ENCODE measurements at places on chromosomes 11 and 22.

- no peak for DNase-seq
These were observed 61.3 kb upstream of the CLNS1A start for GRCh38 chr11:77698896-77699295.

DNA sequence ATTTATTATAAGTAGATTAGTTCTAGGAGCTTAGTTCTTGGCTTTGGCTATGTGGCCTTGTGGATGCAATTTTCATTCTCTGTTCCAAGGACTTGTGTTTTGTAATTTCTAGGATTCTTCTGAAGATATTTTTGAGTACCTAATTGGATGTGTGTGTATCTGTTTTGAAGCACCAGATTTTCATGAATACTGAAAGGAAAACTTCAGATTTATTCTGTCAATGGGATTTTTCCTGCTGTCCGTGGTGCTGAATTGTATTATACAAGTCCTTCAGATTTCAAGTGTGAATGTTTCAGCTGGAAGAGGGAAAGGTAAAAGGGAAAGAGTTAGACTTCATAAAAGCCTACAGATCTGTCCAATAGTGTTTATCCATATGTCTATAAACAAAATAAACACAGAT, 18.2 kb upstream of the SYN3 start:
- no peak for DNase-seq

DNA sequence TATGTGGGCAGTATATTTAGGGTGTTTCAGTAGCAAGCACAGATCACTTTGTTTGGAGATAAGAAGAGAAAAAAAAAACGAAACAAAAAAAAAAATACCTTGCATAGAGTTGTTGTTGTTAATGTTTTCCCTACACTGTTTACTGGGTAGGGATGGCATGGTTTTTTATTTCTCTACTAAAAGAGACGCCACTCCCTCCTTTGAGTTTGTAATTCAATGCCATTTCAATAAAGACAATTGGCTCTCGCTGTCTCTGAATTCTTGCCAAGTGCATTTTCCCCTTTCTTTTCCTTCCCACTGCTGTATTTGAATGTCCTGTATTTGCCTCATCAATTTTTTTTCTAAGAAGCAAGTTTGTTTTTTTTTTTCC, 213.9 kb upstream of the UBASH3B start:
- DNase-seq, result no peak

- no peak for DNase-seq
These were observed 22.0 kb upstream of the CTSC start for GRCh38 chr11:88359541-88359940.

DNA sequence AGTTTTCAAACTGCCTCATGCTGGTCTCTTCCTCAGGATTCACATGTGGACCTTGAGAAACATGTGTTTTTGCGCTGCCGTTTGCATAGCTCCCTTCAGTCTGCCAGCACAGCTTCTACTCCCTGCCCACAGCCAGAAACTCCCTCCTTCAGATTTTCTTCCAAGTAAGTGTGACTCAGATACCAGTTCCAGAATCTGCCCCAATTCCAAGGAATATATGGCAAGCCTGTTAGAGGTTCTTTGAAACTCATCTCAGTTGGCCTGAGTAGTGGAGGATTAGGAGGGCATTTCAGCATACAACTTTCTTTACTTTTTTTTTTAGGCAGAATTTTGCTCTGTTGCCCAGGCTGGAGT, 67.1 kb downstream of the SNX19 start:
- DNase-seq, result no peak

DNA sequence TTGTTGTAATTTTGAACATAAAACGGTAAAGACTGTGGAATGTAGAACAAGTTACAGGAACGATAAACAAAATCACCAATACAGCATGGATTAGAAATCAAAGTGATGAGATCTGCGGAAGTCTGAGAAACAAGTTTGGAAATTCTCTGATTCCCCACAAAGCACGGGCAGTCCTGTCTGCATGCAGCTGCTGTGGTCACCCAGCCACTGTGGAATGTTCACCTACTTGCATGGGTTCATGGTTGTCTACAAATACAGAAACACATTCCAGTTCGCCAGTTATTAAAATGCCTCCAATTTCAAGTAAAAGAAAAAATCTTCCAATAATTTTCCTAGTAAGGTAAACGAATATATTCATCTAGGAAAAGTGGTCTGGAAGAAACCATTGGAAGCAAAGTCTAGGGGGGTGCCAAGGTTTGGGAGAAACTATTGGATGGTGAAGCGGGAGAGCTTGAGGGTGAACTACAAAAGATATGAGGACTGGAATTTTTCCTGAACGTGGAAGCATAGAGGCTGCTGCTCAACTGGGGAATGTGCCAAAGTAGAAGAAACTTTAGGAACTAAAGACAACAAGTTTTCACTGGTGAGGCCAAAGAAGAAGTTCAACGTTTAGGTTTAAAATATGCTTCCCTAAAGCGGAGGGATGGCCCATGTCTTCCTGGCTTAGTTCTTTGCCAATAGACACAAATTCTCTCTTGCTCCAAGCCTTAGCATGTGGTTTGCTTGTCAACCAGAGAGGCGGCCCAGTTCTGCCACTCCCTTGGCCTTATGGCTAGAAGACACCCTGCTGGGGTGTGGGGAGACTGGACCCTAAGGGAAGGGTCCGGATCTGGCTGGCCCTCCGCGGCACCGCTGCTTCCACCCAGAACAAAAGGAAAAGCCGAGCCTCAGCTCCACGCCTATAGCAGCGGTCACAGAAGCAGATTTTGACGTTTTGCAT, 70.2 kb downstream of the CTTN start:
- no peak for DNase-seq

DNA sequence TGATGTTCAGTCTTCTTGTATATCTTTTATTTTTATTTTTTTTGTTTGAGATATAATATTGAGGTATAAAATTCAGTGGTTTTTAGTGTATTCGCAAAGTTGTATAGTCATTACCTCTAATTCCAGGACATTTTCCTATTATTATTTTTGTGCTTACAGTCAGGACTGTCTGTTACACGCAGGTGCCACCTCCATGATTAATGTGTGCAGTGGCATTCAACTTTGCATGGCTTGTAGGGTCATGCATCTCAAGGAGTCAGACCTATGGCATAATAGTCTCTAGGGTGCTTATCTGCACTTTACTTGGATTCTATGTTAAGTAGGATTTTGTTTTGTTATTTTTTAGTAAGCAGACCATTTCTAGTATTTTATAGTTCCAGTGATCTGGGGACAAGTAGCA, 1.0 kb downstream of the CTR9 start:
- no peak for DNase-seq

- no peak for DNase-seq
These were observed 38.9 kb upstream of the CCDC34 start for GRCh38 chr11:27401833-27402316.

DNA sequence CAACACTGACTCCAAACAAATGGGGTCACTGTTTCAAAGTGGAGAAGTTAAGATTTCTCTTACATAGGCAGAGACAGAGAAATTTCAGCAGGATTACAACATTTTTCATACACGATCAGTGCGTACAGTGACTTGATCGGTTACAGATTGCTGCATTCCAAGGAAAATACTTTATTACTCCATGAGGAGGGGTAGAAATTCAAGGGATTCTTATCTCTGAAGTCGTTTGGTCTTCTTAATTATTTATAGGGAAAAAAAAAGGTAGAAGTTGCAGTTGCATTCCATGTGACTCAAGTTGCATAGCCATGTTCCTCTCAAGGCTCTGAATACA, 10.7 kb upstream of the SMIM38 start:
- DNase-seq, result no peak

DNA sequence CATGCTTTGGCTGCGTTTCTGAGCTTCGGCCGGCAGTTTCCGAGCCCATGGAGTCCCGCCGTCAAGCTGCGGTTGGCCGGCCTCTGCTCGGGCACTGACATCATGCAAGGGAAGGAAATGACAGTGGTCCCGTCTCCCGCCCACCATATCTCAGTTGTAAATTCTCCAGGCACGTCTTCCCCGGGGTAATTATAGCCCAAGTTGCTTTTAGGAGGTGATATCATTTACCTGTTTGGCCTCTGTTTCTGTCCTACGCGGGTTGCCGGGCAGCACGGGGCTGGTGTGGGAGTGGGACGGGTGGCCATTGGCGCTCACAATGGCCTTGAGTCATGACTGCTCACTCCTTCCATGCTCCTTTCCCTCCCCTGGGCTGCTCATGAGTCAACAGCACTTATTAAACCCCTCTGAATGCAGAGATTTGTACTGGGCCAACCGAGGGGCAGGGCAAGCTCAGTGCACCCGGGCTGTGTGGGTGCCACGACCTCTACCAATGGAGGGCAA, 4.2 kb upstream of the ANO1 start:
- DNase-seq, result peak; percentile 0

DNA sequence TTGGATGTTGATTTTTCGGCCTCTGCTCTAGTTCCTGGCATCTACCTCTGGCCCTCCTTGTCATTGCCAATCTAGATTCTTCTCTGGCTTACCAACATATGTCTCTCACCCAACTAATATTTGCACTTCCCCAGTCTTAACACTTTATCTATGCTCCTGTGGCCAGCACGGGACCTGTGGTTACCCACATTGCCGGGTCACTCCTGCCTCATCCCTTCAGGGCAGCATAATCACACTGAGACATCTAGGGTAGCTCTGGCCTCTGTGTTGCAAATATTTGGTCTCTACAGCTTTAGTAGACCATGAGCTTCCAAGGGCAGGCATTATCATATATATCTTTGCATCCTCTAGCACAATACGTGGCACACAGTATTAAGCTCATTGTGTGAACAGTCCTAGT, 182.0 kb upstream of the ARHGAP20 start:
- DNase-seq, result no peak

DNA sequence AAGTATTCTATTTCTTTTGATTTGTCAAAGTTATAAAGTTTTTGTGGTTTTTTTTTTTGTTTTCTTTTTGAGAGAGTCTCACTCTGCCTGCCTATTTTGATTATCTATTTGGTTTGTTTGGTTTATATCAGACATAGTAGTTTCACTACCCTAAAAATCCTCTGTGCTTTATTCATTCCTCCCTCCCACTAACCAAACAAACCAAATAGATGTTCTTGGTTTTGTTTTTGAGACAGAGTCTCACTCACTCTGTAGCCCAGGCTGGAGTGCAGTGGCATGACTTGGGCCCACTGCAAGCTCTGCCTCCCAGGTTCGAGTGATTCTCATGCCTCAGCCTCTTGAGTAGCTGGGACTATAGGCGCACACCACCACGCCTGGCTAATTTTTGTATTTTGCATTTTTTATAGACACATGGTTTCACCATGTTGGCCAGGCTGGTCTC, 67.9 kb downstream of the ENTHD1 start:
- no peak for DNase-seq

DNA sequence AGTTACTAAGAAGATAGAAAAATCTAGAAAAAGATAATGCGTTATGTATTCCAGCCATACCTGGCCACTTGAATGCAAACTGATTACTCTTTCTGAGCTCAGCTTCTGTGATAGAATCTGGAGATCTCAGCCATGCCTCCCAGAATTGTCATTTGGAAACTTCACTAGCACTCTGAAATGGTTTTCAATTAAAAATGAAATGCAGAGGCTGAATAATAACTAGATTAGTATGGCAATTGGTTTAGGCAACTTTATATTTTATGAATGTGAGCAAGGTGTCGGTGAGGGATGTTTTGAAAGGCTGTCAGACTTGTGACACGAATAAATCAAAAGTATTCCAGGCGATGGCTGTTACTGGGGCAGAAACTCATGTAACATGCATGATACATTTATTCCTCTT, 128.8 kb upstream of the SORL1-AS1 start:
- no peak for DNase-seq

GRCh38 chr22:19802894-19803735, 42.5 kb downstream of the TBX1 start:
- DNase-seq, result no peak

GRCh38 chr11:118705791-118706545, 26.5 kb upstream of the TREH start:
- DNase-seq, result no peak

GRCh38 chr11:72354356-72355115, 79.8 kb downstream of the CLPB start:
- no peak for DNase-seq

DNA sequence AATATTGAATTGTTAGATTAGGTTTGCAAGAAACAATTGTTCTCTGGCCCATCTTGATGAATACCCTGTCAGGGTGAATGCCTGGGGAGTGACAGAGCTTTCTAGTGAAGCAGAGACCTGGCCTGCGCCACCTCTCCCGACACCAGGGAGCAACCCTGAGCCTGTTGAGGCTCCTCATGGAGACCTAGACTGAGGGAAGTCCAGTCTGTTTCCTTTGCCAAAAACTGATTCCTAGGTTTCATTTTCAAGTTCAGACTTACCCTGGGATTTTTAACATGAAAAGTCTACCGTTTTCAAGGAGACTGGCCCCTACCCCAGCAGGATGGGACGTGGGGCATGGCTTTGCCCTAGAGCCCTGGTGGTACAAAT, 173.7 kb upstream of the SORL1-AS1 start:
- no peak for DNase-seq

GRCh38 chr11:4459500-4459899, 10.4 kb downstream of the OR52K2 start:
- DNase-seq, result no peak

DNA sequence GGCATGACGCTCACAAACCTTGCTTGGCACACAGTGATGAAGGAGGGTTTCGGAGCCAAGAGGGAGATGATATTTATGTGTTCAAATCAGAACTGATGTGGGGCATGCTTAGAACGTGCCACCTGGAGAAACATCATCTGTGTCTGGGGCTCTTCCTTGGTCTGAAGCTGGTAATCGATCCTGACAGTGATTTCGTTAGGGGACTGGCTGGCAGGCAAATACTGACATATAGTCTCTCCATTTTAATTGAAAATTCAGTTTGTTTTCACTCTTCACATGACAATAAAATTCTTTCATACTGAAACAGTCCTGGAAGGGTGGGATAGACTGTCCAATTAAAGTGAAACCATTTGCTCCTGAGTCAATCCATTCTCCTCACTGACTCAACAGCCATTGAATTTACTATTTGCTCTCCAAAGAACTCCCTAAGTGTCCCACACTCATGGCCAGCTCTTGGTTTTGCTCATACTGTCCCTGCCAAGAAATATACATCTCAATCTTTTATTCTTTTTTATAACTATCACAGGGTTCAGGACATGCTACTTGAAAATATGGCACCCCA, 134.8 kb downstream of the TRPC6 start:
- DNase-seq, result no peak

DNA sequence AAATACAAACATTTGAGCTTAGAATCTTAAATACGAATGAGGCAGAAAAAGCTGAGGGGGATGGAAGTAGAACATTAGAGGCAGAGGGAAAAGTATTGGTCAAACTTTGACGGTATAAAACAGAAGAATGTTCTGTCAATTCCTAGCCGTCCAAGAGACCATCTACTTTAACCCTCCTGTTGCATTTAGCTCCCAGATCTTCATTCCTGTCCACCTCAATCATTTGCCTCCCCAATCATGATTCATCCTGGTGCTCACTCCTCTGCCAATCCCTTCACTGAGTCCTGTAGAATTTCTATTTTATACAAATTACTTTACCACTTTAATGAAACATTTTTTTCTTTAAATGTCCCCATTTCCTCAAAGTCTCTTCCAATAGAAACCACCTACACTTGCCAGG, 28.2 kb downstream of the C2CD3 start:
- no peak for DNase-seq

Measured in WERI-Rb-1 (cell line).